Fibroblast of upper back skin (primary cell): ENCODE measurements at places on chromosomes 13 and 19.

DNA sequence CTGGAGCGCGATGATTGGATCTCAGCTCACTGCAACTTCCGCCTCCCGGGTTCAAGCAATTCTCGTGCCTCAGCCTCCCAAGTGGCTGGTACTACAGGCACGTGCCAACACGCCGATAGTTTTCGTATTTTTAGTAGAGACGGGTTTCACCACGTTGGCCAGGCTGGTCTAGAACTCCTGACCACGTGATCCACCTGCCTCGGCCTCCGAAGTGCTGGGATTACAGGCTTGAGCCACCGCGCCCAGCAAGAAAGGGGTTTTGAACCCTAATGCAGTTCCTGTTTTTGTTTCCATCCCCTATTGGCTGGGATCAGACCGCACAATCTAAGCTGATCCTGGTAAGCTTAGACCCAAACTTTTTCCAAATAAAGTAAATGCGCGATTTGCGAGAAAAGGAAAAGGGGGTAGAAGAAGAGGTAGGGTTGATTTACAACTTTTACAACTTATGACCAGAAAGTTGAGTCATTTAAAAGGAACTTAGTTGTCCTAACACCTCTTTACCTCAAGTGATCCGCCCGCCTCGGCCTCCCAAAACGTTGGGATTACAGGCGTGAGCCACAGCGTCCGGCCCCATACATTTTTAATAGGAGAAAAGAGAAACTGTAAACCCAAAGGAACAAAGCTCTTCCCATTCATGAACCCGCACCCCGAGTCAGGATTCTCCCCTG is 764 bp downstream of the ZNF626 start:
- DNase-seq, result peak; percentile 5

- no peak for DNase-seq
These were observed 52.5 kb downstream of the POSTN start for GRCh38 chr13:37546087-37546486.

- peak; percentile 89 for DNase-seq
These were observed 7.9 kb downstream of the MLLT1 start for GRCh38 chr19:6271721-6272410.

- no peak for DNase-seq
These were observed at the start of gene TLE2 for GRCh38 chr19:3029065-3029923. TLE2 (minus strand) TSS chr19:3029280; CDS start chr19:3028904, 376 bp downstream.

GRCh38 chr19:387777-388176 is 21.2 kb downstream of the C2CD4C start:
- DNase-seq, result no peak

DNA sequence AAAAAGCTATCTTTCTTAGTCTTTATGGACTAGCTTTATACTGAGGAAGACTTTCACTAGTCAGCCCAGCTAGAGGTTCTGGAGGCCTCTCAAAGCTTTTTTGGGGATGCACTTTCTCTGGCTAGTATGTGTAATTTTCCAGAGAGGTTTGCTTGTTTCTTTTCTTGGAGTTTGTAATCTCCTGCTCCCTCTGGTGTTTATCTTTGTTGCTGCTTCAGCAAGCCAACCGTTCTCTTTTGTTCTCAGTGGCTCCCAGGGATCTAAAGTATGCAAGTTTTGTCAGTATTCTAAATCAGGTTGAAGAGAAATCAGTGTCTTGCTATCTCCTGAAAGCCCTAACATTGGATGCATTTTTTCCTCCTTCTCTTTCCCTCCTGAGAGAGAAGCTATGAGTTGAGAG is 121.1 kb upstream of the MYO16 start:
- DNase-seq, result peak; percentile 1

DNA sequence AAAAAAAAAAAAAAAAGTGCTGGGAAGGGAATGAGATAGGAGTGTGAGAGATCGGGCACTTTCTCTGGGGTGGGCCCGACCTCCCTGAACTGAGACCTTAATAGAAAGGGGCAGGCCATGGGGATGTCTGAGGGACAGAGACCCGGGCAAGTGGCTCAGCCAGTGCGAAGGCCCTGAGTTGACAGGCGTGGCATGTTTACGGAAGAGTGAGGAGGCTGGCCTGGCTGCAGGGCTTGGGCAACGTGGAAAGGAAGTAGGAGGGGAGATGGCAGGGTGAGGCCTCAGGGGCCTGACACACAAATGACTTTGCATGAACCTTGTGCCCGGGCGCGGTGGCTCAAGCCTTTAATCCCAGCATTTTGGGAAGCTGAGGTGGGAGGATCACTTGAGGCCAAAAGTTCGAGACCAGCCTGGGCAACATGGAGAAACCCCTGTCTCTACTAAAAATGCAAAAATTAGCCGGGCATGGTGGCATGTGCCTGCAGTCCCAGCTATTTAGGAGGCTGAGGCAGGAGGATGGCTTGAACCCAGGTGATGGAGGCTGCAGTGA is 13.9 kb downstream of the FCHO1 start:
- no peak for DNase-seq

- DNase-seq, result peak; percentile 40
These were observed 29.9 kb downstream of the ATP7B start for GRCh38 chr13:51981355-51981754.

DNA sequence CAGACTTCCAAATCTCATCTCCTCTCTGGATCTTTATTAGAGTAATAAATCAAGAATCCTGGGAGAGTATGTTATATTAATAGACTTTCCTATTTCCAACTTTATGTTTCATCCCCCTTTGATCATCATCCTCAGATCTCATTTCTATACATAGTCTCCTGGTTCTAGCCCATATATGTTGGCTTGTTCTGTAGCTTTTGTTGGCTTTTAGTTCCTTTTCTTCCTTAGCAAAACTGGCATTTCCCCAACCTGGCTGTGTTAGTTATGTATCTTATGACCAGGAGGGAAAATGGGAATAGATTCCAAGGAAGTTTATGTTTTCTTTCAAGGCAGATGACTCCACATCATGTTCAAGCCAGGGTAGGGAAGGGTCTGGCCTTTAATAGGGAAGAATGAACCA is 2464.5 kb downstream of the PCDH9 start:
- no peak for DNase-seq

GRCh38 chr19:10769533-10770491 is 51.9 kb downstream of the DNM2 start:
- peak; percentile 34 for DNase-seq

DNA sequence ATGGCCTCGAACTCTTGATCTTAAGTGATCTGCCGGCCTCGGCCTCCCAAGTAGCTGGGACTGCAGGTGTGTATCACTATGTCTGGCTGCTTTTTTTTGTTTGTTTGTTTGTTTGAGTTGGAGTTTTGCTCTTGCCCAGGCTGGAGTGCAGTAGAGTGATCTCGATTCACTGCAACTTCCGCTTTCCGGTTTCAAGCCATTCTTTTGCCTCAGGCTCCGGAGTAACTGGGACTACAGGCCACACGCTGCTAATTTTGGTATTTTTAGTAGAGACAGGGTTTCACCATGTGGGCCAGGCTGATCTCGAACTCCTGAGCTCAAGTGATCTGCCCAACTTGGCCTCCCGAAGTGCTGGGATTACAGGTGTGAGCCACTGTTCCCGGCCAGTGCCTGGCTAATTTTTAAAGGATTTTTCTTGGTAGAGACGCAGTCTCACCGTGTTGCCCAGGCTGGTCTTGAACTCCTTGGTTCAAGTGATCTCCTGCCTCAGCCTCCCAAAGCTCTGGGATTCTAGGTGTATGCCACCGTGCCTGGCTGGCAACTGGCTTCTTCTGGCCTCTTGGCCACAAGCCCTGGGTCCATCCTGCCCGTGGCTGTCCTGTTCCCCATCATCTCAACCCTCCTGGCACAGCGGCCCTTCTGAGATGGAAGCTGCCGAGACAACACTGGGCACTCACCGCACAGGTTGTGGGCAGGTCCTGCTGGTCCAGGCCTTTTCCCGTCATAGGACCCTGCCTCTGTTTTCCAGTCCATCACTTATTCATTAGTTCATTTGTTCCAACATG is 11.5 kb downstream of the TECR start:
- DNase-seq, result no peak

GRCh38 chr19:51777570-51778462 is 16.8 kb downstream of the FPR2 start:
- DNase-seq, result peak; percentile 86
